ENCODE measurements at places on chromosomes 6 and 20.

- DNase-seq = no peak
Measured at GRCh38 chr6:147033267-147033666, 170.9 kb upstream of the STXBP5 start.

- no peak for DNase-seq
Measured at GRCh38 chr6:82843291-82843885, 222.3 kb downstream of the UBE3D start.

GRCh38 chr6:129717277-129717676 is 7.3 kb upstream of the ARHGAP18 start:
- no peak for DNase-seq

- DNase-seq = no peak
Measured at GRCh38 chr20:47380481-47380880, 24.0 kb upstream of the ZMYND8 start.

DNA sequence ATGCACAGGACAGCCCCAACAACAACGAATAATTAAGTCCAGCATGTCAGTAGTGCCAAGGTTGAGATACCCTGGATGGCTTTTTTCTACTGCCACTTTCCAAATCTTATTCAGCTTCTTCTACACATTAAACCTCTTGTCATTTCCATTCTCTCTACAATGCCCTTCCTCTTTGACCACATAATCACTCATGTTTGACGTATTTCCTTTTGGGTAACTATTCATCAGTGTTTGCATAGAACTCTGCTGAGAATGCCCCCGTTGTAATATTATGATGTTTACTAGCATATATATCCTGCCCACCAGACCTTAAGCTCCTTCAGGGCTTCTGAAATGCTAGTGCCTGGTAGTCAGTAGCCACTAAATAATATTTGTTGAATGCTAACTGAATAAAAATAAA is 515.3 kb upstream of the RNF217 start:
- DNase-seq = no peak

DNA sequence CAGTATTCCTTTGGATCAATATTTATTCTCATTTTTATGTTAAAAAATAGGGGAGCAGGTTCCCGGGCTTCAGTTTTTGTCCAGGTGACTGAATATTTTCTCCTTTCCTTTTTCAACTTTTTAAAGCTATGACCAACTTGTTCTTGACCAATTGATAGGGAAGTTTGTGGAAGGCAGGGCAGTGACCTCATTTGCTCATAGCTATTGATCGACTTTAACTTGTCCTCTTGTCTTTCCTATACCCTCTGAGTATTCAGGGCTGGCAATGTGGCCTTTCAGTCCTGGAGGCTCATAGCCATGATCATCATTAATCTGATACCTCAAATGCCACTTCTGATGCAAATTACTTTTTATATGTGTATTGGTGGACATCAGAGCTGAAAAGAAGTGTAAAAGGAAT is 448.8 kb downstream of the KIF16B start:
- DNase-seq = no peak
